Transverse colon (tissue), 4 donors: ENCODE measurements at places on chromosomes 7 and 10. TPM values are rescaled to one million over a fixed set of nuclear protein-coding genes. Genes with fewer than 3 reads are reported as not detected.

The CDHR3 gene
- total RNA-seq: 33.8 TPM

DNA sequence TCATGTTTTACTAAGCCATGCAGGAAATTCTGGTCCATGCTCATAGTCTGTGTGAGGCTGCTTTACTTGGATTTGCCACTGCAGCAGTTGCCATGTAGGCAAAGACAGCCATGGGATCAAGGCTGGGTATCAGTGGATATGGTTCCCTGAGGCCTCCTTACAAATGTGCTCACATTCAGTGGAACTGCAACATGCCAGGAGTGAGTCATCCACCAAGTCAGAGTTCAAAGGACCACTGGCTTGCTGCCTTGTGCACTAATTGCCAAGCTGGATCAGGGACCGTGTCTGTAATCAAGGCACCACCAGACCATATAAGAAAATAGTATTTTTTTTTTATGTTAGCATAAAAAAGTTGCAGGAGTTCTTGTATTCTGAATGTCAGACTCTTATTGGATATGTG lies 101.0 kb downstream of the CDCA7L start:
- no peak for DNase-seq

- no peak for DNase-seq
These were observed 106.4 kb upstream of the TCF7L2 start for GRCh38 chr10:112843623-112844022.

GRCh38 chr7:75984130-75985008 lies 10.0 kb downstream of the TMEM120A start:
- DNase-seq: no peak

The SLC26A3 gene
- 4,526 TPM for total RNA-seq

- DNase-seq: no peak
These were observed 16.5 kb upstream of the GPR22 start for GRCh38 chr7:107453388-107453787.

GRCh38 chr7:105367458-105367857 lies 21.3 kb downstream of the SRPK2 start:
- no peak for DNase-seq

GRCh38 chr7:131653418-131654248 lies 97.2 kb upstream of the PODXL start:
- DNase-seq: no peak

- DNase-seq: no peak
These were observed 10.2 kb upstream of the EPHA1 start for GRCh38 chr7:143418681-143419458.

The FOXI2 gene
- not detected for total RNA-seq

- no peak for DNase-seq
These were observed 187.0 kb upstream of the CCDC6 start for GRCh38 chr10:60093317-60093716.

The FKBP6 gene
- not detected for total RNA-seq

GRCh38 chr10:132972986-132973902 lies 30.9 kb upstream of the CFAP46 start:
- no peak for DNase-seq

- no peak for DNase-seq
These were observed 141.6 kb downstream of the LRRC4 start for GRCh38 chr7:127889677-127890076.

- no peak for DNase-seq
These were observed 1.4 kb downstream of the PHYHIPL start for GRCh38 chr10:59177836-59178235.

DNA sequence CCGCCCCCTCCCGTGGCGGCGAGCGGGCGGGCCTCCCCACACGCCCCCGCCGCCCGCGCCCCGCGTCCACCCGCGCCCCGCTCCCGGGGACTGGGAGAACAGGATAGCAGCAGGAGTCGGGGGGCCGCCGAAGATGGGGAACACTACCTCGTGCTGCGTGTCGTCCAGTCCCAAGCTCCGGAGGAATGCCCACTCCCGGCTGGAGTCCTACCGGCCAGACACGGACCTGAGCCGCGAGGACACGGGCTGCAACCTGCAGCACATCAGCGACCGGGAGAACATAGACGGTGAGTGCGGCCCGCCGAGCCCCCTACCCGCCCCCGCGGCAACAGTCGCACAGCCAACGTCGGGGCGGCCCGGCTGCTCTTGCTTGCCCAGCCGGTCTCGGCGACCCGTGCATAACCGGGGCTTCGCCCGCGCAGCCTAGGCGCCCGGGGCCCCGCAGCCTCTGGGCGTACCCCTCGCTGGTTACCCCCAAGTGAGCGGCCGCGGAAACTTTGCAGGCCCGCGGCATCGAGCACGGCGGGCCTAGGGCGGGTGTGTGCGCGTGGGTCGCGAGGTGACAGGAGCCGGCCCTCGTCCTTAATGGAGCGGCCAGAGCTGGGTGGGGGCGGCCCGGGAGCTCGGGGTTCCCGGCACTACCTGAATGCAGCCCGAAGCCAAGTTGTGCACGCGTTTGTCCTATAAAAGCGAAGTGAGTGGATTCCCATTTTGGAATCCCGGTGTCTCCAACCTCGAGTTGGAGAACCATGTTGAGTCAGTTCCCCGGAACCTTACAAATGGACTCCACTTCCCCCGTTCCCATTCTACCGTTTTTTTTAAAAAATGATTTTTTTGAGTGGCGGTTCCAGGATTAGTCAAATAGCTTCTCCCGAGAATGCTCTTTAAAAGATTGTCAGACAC lies 863 bp downstream of the CCNY start:
- DNase-seq: peak; percentile 37

- DNase-seq: no peak
These were observed 10.3 kb downstream of the PPP1R3C start for GRCh38 chr10:91622601-91623000.

GRCh38 chr10:97543025-97543546 lies 29.5 kb upstream of the ANKRD2 start:
- DNase-seq: peak; percentile 54

DNA sequence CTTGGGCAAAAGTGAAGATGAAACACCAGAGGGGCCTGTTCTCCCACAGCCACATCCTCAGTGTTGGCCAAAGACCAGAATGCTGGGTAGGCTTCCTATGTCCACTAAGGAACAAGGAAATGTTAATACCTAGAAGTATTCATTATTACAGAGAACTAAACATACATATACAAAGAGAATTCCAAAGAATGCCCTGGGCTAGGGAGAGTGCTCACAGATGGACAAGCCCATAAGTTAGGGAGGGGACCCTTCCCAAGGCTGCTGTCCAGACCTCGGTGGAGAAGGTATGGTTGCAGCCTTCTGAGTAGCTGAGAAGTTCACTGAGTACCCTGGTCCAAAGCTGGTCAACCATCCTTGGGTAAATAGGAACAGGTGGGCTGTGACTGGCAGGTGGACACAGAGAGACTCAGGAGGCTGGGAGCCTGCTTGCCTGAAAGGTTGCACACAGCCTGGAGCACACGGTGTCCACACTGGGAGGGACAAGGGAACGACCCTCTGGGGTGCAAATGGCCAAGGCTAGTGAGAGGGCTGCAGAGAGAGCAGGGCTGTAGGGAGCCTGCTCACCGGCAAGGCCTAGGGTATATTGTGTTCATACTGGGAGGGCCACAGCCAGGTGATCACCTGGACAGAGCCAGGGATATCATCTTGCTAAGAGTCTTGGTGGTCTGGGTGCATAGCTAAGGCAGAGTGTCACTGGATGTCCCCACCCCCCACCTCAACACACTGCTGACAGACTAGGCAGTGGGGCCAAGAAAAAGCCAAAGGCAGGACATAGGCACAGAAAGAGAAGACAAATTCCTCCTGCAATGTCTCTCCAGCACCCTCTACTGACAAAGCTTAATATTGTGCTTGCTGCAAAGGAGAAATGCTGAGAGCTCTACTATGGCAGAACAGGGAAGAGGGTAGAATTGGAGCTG lies 40.3 kb downstream of the CPVL start:
- no peak for DNase-seq

GRCh38 chr10:72173262-72173618 lies 42.6 kb upstream of the ANAPC16 start:
- DNase-seq: no peak

DNA sequence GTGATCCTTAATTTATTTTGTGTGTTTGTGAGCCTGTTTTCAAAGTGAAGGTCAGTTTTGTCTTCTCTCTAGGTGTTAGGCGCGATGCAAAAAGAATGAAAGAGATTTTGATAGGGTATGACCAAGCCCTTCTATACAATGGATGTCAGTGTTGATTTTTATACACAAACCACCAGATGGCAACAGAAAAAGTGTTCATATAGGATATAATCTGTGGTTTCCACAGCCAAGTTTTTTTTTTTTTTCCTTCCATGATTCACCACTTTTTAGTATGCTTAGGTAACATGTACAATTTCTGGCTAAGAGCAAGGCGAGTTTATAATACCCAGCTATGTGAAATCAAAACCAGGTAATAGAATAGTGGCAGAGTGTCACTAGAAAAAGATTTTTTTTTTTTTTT lies 8.1 kb downstream of the SDK1 start:
- DNase-seq: no peak

DNA sequence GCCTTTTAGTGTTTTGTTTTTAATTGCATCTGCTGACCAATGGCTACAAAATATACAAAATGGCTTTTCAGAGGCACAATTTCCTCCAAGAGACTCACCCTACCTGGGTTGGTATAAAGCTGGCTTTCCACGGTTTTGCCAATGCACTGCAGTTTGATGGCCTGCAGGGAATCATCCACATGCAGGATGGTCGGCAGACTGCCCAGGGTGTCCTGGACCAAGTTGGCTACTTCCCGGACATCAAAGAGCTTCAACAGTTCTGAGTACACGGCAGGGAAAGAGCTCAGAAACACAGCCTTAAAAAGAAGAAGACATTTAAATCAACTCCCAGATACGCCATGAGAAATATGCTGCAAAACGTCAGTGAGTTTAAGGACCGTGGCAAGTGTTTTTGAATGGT lies 301.0 kb upstream of the IMMP2L start:
- DNase-seq: no peak

- DNase-seq: no peak
These were observed 58.3 kb downstream of the MMRN2 start for GRCh38 chr10:86899132-86899531.

GRCh38 chr10:67934336-67934735 lies 49.9 kb downstream of the SIRT1 start:
- no peak for DNase-seq

DNA sequence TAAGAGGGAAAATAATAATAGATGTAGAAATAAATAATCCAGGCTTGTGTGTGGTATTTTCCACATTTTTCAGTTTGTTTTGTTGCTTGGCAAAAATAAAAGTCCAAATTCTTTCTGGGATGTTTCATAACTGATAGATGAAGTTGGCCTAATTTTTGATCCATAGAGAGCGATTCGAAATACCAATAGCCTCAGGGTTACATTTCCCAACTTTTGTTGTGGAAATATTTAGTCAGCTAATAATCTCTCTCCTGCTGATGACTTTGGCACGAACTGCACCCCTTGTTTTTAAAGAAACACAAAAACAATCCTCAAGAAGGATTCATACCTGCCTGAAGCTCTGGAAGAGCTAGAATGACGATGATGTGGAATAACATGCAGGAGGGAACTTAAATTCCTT lies 483.2 kb downstream of the ADRA2A start:
- DNase-seq: no peak

- no peak for DNase-seq
These were observed 45.4 kb upstream of the MACROH2A2 start for GRCh38 chr10:70007116-70007820.

The TRIM50 gene
- not detected for total RNA-seq

The IFIT2 gene
- 4.3 TPM for total RNA-seq

The FOXP2 gene
- total RNA-seq: 44.9 TPM

The MPLKIP gene
- total RNA-seq: 9.4 TPM

DNA sequence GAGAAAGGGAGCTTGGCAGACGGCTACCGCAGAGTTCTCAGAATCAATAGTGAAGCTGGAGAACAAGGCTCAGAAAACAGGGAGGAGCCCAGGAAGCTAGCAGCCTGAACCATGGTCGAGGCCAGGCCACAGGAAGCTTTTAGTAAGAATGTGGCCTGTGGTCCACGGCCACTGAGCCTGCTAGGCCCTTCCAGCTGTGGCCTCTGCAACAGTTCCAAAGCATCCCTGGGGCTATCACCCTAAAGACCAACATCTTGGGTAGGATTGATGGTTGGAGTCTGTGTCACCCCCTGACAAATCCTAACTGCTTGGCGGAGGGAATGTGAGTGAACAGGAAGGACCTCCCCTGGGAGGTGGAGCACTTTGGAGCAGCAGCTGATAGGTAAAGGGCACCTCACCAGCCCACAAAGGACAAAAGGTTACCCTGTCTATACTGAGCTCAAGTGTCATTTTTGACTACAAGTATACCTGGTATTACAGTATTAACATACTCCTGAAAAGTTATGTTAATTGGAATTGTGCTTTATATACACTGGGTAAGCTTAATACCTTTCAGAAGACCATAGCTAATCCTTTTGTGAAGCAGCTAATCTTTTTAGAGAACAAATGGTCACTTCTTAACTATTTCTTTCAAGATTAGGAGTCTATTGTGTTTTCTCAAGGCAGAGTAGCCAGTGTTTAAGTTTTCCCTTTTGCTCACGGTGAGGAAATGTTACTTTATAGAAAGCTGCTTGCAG lies 18.7 kb downstream of the PTPRE start:
- no peak for DNase-seq

DNA sequence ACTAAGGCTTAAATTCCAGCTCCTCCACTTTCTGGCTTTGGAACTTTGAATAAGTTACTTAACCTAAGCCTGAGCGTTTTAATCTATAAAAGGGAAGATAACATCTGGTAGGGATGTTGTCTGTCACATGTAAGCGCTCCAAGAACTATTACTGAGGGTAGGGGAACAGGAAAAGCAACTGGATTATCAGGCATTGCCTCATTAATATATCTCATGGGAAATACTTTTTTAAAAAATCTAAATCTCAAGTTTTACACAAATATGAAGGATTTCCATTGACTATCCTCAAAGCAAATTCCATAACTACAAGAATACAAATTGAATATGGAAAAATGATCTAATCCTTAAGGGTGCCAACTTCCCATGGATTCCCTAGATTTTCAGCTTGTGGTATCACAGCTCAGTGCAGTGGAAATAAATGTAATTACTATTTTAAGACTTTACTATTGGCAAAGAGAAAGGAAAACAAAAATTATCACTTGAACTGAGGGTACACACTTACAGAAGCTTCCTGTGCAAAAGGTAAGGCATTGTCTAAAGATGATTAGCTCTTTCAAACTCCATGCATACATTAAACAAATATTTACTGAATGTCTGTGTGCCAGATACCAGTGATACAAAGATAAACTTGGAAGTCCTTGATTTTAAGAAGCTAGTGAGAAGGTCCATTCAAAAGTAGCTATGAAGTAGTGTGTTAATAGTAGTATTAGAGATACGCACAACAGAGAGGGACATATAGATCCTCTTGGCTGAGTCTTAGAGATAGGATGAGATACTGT lies 38.4 kb downstream of the NT5C2 start:
- DNase-seq: no peak

The ODAD2 gene
- total RNA-seq: not detected

GRCh38 chr10:132494866-132495630 lies 42.5 kb upstream of the INPP5A start:
- no peak for DNase-seq

The PPA1 gene
- total RNA-seq: 113 TPM

The AKR1C1 gene
- total RNA-seq: 3.0 TPM

DNA sequence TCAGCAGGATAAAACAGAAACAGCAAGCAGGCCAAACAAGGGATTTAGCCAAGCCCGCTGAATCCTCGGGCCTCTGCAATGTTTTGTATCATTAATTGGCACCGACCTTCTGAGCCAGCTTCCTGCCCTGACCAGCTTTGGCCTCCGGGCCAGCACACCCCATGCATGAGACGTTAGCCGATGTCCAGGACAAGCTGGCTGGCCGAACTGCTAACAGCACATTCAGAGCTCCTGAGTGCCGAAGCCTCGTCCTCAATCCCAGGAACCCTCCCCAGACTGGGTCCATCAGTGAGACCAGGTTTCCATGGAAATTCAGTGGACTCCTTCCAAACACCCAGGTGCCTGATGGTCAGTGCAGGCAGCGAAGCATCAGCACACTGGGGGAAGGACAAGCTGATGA lies 134.3 kb upstream of the PFKP start:
- no peak for DNase-seq
